Activated naive CD8-positive, alpha-beta T cell treated with anti-CD3 and anti-CD28 coated beads for 36 hours (primary cell): ENCODE measurements at places on chromosomes 7 and 10. TPM values are rescaled to one million over a fixed set of nuclear protein-coding genes. Genes with fewer than 3 reads are reported as not detected.

GRCh38 chr7:73727952-73728351, 8.5 kb upstream of the STX1A start:
- H3K36me3 ChIP-seq = no peaks in the 10 kb centered on the region
- H3K27me3 ChIP-seq = peaks cover 9% of the 10 kb centered on the region
- DNase-seq = no peak
- no peak overlapping the region for H3K27ac ChIP-seq

DNA sequence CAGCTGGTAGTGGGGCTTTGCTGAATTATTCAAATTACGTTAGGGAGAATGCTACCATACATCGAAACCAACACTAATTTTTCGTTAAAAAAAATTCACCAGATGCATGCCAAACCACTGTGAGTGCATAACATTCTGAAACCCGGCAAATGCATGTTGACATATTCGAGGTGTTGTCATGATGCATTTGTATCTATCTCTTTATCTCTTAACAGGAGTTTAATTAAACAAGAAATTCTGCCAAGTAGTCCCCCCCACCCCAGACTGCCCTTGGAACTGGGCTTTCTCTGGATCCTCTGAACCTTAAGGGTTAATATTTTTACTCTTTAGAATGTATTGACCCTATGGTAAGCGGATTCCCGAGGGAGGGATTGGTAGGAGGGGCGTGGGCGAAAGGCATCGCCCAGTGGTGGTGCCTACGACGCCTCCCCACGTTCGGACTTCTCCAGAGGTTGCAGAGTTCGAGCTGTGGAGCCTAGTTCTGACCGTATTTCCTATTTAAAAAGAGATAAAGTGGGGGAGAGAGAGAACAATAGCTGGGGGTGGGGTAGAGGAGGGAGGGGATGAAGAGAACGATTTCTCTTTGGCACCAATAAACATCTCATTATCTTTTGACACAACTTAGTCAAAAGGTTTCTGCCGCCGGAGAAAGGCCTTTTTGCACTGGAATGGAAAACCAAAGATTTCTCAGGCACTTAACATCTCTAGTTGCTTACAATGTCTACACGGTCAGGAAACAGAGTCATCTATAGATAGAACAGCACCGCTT, 7.2 kb downstream of the DLX6 start:
- no peak overlapping the region for H3K4me3 ChIP-seq
- no peak overlapping the region for H3K27ac ChIP-seq
- no peaks in the 10 kb centered on the region for H3K36me3 ChIP-seq
- DNase-seq = no peak

- peaks cover 9% of the 10 kb centered on the region for H3K27me3 ChIP-seq
- H3K27ac ChIP-seq = no peak overlapping the region
- no peak overlapping the region for H3K4me3 ChIP-seq
- H3K4me1 ChIP-seq = peaks cover 2% of the 10 kb centered on the region
- DNase-seq = peak; percentile 1
Observed at GRCh38 chr10:51422311-51423120, 276.9 kb downstream of the CSTF2T start.

GRCh38 chr10:324593-324992, 189.3 kb downstream of the ZMYND11 start:
- H3K27ac ChIP-seq = no peak overlapping the region
- no peak for DNase-seq
- no peaks in the 10 kb centered on the region for H3K27me3 ChIP-seq

DNA sequence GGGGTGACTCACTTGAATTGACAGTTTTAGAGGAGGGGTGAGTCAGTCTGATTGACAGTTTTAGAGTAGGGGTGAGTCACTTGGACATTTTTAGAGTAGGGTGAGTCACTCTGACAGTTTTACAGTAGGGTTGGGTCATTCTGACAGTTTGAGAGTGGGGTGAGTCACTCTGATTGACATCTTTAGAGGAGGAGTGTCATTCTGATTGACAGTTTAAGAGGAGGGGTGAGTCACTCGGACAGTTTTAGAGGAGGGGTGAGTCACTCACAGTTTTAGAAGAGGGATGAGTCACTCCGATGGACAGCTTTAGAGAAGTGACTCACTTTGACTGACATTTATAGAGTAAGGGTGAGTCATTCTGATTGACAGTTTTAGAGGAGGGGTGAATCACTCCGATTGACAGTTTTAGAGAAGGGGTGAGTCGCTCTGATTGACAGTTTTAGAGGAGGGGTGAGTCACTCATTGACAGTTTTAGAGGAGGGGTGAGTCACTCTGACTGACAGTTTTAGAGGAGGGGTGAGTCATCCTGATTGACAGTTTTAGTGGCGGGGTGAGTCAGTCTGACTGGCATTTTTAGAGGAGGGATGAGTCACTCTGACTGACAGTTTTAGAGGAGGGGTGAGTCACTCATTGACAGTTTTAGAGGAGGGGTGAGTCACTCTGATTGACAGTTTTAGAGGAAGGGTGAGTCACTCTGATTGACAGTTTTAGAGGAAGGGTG, 595.9 kb downstream of the DNAJB6 start:
- peaks cover 11% of the 10 kb centered on the region for H3K27me3 ChIP-seq
- no peak for DNase-seq
- H3K36me3 ChIP-seq = peaks cover 8% of the 10 kb centered on the region

- H3K27me3 ChIP-seq = no peaks in the 10 kb centered on the region
- no peak for DNase-seq
- no peak overlapping the region for H3K4me3 ChIP-seq
- no peak overlapping the region for H3K27ac ChIP-seq
- no peaks in the 10 kb centered on the region for H3K36me3 ChIP-seq
Observed at GRCh38 chr7:18962031-18962430, 155.4 kb downstream of the TWIST1 start.

DNA sequence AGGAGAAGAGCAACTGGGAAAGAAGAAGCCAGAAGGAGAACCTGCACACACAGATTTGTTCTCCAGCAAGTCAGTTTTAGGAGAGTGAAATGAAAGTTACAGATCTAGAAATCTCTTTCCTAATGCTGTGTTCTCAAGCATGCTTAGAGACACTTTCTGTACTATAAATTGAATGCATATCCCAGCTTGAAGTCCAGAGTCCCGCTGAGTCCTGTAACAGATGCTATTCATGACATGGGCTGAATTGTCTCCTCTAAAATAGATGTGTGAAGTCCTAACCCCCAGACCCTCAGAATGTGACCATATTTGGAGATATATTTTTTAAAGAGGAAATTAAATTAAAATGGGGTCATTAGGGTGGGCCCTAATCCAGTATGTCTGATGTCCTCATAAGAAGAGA, 46.9 kb upstream of the GJD4 start:
- H3K4me1 ChIP-seq = peaks cover 4% of the 10 kb centered on the region
- no peak overlapping the region for H3K4me3 ChIP-seq
- peaks cover 10% of the 10 kb centered on the region for H3K36me3 ChIP-seq

DNA sequence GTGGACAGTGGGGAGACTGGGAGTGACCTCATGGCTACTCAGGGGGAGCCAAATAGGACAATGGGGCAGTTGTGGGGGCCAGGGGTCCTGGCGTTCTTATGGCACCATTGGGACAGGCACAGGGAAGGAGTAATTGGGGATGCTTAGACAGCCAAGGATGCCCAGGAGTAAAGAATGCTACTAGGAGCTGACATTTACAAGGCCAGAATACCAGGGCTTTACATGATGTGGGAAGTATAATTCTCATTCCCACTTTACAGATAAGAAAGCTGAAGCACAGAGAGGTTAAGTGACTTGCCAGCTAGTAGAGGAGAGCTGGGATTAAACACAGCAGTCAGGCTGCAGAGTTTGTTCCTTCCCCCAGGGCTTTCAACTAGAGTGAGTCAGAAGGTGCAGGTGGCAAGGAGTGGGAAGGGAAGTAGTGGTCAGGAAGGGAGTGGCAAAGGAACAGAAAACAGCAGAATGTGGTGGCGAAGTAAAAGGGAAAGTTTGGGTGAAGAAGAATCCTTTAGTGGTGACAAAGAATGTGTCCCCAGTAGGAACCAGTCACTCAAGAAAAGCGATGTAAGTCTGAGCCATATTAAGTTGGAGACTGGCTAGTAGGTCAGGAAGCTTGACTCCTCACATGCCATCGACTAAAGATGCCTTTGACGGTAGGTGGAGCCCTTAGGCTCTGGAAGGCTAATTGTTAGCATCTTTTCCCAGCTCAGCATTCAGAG, 32.8 kb downstream of the CPVL start:
- peaks cover 22% of the 10 kb centered on the region for H3K27me3 ChIP-seq
- no peak for DNase-seq
- no peak overlapping the region for H3K4me3 ChIP-seq
- H3K36me3 ChIP-seq = no peaks in the 10 kb centered on the region

- H3K4me1 ChIP-seq = no peaks in the 10 kb centered on the region
Observed at GRCh38 chr10:19041171-19041570, 7.4 kb upstream of the MALRD1 start.

Gene TMEM168
- 12.0 TPM for total RNA-seq

Gene EN2
- total RNA-seq = not detected

Gene ITGB8
- not detected for total RNA-seq

Gene FASTK
- 65.9 TPM for total RNA-seq
